CD4-positive, alpha-beta T cell treated with Interleukin-17A for 4 hours (primary cell): ENCODE measurements at places on chromosomes 3 and 15.

DNA sequence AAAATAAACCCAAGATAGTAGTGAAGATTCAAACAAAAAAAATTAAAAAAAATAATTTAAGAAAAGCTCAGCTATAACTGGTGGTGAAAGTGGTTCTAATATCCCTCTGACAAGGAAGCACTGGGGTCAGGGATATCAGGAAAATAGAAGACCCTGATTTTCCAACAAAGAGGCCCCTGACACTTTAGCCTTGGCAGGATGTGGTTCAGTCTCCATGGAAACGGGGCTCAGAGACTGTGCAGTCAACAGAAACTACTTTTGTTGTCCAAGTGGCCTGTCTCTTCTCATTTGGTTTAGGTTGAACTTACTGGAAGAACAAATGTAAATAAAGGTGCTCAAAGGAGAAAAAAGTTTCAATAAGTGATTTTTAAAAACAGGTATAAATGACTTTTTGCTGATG, 27.2 kb downstream of the INTS14 start:
- peak; percentile 53 for DNase-seq

GRCh38 chr3:132343018-132343612, 25.9 kb downstream of the ACP3 start:
- DNase-seq, result peak; percentile 24

- no peak for DNase-seq
These were observed 155.6 kb upstream of the NR2E3 start for GRCh38 chr15:71654720-71655174.

DNA sequence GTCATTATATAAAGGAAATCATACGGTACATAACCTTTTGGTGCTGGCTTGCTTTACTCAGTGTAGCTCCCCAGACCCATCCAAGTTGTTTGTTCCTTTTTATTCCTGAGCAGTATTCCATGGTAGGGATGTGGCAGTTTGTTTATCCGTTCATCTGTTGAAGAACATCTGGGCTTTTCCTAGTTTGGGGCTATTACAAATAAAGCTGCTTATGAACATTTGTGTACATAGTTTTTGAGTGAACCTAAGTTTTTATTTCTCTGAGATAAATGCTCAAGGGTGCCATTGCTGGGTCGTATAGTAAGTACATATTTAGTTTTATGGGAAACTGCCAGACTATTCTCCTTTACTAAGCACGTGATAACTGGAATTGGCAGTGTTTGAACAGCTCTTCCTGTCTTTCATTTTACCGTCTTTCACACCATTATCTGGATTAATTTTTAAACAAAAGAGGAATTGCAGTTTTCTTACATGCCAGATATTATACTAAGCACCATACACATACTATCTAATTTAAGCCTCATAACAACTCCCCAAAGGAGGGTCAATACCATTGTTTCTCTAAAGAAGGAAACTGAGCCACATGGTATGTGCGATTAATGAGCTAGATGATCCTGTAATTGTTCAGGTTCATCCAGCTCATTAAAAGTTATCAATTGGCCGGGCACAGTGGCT, 85.6 kb downstream of the PTPRG start:
- no peak for DNase-seq

DNA sequence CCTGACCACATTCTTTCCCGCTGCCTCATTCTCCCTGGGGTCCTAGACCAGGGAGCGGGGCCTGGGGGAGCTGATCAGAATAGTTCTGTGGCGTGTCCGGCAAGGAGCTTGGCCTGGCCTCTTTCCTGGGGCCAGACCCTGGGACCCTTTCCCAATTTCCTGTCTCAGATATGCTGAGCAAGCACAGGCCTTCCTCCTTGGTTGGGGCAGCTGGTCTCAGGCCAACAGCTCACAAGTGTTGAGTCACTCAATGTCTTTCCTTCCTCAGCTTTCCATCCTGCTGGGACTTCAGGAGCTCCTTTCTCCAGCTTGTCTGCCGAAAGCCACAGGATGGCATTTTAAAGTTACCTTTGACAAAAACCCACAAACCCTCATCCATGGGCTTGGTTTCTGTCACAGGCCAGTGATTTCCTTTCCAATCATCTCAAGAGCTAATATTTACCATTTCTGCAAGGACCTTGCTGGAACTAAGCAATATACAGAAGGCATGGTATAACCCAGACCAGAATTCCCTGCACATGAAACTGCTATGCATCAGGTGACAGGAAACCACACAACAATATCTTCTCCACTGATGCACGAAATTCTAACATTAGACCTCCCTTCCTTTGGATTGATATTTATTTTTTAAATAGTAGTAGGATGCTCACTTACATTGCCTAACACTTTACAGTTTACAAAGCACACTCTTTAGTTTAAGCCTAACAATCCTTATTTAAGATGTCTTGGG, 19.5 kb upstream of the TIMP4 start:
- DNase-seq, result no peak

DNA sequence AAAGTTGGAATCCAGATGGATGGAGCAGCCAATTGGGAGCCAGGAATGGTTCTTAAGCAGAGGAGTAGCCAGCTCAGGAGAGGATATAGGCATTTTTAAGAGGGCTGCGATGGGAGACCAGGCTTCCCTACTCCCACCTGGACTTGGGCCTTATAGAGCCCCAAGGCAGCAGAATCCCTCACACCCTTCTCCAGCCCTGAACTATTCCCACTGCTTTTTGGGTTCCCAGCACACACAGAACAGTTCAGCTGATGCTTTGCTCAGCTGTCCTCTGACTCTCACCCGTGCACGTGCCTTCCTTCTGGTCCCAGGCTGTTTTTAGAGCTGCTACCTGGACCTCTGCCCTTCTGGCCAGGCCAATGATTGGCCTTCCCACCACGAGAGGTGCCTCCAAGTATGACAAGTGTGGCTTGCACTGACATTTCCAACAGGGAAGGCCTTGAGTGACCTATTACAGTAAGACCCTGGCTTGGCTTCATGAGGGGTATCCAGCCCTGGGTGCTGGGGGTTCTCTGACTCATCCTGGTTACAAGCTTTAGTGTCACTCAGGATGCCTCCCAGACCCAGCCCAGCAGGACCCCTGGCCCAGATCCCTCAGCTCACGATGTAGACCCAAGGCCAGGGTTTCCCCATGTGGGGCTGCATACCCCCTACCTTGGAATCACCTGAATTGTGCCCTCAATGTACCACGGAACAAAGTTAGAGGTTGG, 25.2 kb downstream of the NOX5 start:
- no peak for DNase-seq

DNA sequence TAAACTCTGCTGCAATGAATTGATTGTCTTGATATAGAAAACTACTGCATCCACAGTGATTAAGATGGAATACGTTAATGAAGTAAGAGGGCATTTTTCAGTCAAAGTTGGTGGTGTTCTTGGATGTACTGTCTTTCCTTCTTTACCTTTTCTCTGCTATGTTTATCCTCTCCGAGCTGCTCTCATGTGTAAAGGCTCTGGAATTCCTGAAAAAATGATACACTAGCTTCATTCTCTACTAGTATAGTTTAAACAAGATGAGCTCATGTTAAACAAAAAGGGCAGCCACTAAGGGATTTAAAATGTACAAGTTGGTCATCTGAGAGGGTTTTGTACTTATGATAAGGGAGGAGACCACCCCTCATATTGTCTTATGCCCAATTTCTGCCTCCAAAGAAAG, 504.6 kb upstream of the NECTIN3 start:
- no peak for DNase-seq

DNA sequence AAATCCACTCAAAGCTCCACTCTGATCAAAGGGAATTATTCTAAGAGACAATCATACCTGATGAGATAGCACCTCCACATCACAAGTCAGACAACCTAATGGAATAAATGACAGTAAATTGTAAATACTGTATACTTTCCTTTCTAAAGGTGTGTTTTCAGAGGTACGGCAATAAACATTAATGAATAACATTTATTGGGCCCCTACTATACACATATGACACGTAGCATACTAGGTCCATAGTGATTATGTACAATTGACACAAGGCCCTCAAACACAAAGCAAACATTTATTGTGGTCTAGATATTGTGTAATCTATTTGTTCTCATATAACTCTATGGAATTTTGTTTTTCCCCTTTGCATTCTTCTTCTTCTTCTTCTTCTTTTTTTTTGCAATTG, 429.8 kb downstream of the FOXP1 start:
- DNase-seq, result no peak

GRCh38 chr3:10744098-10744465, 71.9 kb upstream of the SLC6A11 start:
- DNase-seq, result no peak

DNA sequence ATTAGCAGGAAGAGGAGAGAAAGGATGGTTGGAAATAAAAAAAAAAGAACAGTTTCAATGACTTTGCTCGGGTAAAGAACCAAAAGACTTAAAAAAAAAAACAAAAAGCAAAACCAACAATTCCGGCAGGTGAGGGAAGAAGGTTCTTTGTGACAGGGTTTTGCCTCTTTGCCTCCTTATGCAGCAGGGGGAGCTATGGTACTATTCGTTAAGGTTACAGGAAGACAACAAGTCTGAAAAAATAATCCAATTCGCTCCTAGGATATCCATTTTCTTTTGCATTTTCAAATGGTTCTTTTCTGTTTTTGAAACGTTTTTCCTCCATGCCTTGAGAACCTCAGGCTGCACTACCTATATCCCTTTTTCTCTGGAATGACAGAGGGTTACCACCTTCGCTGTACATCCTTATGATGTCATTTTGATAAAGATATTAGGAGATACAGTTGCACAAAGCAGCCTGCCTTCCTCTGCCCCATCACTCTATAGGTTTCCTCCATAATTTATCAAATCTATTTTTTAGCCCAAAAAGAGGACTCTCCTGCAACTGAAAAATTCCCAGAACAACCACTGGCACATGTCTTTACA, 55.0 kb downstream of the CFAP20DC start:
- DNase-seq, result peak; percentile 27
